ENCODE measurements at places on chromosomes 1 and 21. TPM values are rescaled to one million over a fixed set of nuclear protein-coding genes. Genes with fewer than 3 reads are reported as not detected.

DNA sequence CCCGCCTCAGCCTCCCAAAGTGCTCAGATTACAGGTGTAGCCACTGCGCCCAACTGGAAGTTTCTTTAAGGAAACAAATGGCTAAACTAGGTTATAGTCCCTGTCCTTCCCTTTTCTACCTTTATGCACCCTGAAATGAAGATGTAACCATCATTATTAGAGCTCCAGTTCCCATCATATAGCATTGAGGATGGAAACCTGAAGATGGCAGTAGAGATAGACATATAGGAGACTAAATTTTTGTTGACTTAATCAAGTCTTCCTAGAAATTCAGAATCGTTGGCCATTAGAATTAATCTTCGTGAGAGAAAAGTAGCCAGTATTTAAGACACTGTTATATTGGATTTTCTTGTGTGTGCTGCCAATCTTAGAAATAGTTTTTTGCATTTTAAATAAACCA, 1016.3 kb upstream of the NCAM2 start:
- no peak for DNase-seq

- DNase-seq: no peak
Measured at GRCh38 chr1:7002728-7003127, 217.5 kb downstream of the CAMTA1 start.

DNA sequence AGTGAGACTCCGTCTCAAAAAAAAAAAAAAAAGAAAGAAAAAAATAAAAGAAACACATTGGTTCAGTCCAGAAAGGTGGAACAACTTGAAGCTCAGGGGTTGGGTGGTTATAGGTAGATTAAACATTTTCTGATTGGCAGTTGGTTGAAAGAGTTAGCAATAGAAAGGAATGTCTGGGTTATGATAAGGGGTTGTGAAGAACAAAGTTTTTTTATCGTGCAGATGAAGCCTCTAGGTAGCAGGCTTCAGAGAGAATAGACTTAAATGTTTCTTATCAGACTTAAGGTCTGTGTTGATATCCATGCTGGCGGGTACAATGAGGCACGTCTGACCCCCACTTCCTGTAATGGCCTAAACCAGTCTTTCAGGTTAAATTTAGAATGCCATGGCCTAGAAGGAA, 45.0 kb upstream of the PDE9A start:
- peak; percentile 2 for DNase-seq

The KCNK1 gene
- 10.4 TPM for total RNA-seq

The FLG gene
- not detected for total RNA-seq

The SYF2 gene
- 42.5 TPM for total RNA-seq

The NBPF20 gene
- 2.7 TPM for total RNA-seq

The RBBP5 gene
- 16.3 TPM for total RNA-seq

DNA sequence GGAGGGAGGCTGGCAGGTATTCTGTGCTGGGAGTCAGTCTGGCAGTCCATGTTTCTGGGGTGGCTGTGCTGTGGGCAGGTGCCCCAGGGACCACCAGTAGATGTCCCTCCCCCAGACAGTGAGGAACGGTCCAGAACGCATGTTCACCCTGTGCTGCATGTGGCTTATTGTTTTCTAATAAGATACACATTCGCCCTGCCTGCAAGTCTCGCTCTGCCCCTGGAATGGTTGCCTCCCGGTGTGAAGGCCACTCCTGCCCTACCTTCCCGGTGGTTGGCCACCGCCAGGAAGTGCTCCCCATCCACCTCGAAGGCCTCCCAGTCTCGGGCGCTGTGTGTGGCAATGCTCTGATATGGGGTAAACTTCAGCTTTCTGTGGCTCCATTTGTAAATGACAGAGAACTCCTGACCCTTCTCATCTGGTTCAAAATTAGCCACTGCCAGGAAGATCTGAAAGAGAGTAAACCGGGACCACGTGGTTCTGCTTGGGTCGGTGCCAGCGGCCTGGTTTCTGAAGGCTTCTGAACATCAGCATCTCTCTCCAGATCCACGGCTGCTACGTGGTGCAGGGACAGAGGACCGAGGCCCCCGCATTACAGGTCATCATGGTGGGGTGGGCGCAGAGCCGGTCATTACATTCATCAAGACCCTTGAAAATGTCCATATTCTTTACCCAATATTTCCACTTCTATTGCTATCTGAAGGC, 14.5 kb downstream of the KRTAP10-1 start:
- no peak for DNase-seq

GRCh38 chr1:210496063-210496462, 167.4 kb downstream of the HHAT start:
- no peak for DNase-seq

- DNase-seq: no peak
Measured at GRCh38 chr1:23693599-23693998, 2.0 kb downstream of the RPL11 start.

The ZNF593OS gene
- not detected for total RNA-seq

The HPCA gene
- not detected for total RNA-seq

GRCh38 chr21:26961698-26962097, 5.2 kb downstream of the ADAMTS5 start:
- no peak for DNase-seq

DNA sequence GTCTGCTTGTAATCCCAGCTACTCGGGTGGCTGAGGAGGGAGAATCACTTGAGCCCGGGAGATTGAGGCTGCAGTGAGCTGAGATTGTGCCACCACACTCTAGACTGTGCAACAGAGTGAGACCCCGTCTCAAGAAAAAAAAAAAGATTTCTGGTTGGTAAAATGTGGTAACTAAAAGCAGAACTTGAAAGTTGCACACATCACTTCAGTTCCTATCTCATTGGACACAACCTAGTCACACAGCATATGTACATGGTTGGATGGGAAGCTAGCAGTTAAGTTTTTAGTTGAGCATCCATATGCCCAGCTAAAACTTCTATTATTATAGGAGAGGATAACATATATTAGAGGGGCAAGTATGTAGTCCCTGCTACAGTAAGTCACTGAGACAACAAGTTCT, 22.1 kb downstream of the BCAS2 start:
- no peak for DNase-seq

DNA sequence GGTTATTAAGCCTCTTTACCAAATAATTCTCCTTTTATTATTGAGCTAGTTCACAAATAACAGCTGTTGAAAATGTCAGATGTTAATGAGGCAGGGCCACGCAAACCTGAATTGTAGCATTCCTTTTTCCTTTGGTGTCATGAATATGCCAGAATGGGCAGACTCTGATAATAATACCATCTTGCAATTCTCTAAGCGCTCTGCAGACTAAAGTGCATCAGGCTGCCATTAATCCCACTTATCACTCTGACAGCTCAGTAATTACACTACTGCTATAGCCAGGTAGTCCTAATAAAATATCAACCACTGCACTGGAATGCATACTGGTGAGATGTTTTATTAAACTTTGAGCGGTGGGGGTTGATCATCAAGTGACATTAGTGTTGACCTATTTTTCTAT, 177.7 kb downstream of the DPYD start:
- no peak for DNase-seq

DNA sequence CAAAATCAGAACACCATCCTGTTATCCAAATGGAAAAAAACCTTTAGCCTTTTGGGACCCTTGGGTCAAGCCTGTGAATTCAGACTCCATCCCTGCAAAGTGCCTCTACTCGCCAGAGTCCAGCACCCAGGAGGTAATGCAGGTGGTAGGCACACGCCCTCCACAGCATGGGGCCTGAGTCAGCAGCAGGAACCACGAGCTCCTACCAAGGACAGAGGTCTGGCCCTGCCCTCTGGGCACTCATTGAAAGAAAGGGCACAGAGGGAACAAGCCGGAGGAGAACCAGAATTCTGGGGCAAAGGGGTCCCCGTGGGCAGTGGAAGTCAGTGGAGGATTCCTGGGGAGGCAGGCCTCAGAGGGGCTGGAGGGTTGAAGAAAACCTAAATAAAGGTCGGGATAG, 438.1 kb downstream of the NPHP4 start:
- no peak for DNase-seq

DNA sequence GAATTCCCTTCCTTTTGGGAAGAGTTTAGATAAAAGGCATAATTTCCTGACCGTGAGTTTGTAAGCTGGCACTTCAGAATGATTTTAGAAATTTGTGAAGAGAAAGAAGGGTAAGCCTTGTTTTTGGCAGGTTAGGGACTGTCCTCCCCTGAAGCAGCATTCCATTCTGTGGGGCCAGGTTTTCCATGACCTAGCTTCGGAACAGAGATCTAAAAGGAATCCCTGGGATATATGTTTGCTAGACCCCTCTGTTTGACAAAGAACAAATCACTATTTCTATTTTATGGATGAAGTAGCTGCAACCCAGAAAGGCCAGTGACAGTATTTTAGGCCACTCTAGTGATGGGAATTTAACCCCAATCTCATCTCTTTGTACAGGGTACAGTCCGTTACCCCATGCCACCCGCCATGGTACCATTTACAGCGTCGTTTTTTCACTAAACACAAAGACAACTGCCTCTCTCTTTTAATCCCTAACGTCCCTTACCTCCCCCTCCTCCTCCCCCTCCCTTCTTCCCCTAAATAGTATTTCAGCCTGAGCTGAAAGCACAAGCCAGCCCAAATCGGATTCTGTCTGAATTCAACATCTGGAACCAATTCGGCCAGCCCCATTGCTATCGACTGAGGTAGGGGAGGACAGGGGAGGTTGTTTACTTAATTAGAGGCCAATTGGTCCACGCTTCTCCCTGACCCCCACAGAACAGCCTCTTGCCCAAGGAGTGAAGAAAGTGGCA, 23.4 kb upstream of the IKBKE start:
- DNase-seq: no peak

DNA sequence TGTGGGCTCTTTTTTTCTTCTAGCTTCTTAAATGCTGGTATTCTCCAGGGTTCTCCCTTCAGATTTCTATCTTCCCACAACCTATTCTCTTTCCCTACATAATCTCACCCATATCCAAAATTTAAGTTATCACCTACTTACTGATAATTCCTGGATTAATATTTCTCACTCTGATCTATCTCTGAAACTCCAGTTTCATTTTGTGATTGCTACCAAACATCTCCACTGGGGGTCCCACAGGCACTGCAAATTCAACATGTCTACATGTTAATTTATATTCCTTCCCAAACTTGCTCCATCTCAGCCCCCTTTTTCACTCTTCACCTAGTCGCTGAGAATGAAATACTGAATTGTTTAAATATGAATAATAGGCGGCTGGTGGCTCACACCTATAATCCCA, 9.9 kb upstream of the C1orf141 start:
- DNase-seq: no peak

GRCh38 chr1:6185635-6186382, 5.7 kb upstream of the CHD5 start:
- DNase-seq: no peak

The SH2D1B gene
- 1.1 TPM for total RNA-seq

DNA sequence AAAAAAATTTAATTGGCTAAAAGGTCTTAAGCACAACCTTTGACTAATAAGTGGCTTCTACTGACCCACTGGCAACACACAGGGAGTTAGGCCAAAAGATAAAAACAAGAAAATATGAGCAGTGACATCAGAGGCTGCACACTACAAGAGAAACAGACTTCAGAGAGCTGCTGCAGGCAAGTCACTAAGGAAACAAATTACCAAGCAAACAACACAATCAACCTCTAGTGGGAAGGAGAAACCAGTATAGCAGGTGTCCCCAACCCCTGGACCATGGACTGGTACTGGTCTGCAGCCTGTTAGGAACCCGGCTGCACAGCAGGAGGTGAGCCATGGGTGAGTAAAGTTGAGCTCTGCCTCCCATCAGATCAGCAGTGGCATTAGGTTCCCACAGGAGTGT, 20.8 kb upstream of the ENSA start:
- no peak for DNase-seq

The IL12RB2 gene
- total RNA-seq: 1.6 TPM

DNA sequence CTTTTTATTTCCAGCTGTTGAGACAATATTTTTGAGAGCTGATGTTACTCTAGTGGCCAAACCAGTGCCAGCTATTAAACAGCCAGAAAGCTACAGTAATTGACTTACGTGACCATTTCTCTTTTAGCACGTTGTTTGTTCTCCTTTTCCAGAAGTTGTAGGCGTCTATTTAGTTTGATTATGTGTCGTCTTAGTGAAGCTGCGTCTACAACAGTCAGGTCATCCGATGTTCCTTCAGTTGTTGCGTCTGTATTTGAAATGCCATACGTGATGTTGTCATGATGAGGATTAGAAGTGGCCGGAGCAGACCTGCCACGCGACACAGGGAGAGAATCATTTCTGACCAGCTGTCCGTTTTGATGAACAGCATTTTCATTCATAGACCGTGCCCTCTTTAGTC, 38.2 kb downstream of the TMEM51 start:
- no peak for DNase-seq

GRCh38 chr1:150256554-150257341, 826 bp upstream of the CA14 start:
- no peak for DNase-seq

DNA sequence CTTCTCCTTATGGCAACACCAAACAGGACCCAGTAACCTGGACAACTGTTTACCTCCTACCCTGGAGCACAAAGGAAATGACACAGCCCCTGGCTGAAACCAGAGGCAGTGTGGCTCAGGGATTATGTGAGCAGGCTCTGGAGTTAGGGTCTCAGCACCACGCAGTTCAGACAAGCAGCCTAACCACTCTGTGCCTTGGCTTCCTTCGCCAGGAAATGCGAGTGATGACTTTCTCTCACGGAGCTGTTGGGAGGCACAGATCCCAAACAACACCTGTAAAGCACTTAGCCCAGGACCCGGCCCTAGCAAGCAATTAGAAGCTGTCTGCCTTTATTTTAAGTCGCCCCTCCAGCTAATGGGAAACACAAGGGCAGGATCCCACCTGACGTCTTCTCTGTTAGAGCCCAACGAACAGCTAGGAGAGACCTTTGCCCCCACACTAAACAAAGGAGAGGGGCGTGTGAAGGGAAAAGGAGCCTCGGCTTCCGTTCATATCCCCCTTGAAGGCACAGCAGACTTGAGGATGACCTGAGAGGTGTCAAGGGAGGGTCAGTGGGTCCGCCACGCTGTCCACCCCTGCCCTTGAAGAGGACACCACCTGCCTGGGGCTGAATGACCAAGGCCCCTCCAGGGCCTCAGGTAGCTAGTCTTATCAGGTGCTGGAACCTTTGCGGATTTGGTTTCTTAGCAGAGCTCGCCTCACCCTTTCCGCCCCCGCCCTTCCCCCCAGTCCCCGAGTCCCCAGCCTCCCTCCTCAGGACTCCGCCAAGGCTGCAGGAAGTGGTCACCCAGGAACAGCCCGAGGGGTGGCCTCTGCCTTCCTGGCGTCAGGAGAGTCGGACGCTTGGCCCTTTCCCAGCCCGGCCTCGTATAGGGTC, 860 bp downstream of the TMEM63A start:
- DNase-seq: no peak

The CA6 gene
- total RNA-seq: not detected

DNA sequence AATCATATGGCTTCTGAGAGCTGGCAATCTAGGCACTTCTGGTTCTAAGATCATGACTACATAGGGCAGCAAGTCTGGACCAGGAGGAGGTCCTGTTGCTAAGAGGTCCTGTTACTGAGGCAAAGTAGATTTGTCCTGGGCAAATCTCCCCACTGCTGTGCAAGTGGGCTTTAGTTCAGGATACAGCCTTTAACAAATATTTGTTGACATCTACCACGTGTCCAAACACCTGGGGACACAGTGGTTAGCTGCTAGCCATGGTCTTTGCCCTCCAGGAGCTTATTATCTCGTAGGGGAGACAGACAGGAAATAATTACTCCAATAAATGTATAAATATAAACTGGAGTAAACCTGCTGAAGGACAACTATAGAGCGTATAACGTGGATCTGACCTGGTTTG, 3.2 kb downstream of the CGN start:
- no peak for DNase-seq

All from upper lobe of left lung (tissue), 6 donors.